ENCODE measurements at places on chromosomes 7 and 10.
A peak's percentile ranks its signal among the peaks of the same experiment; 100 is the strongest.

- DNase-seq = no peak
Observed at GRCh38 chr7:64558323-64558705, 4.6 kb downstream of the ZNF680 start.

DNA sequence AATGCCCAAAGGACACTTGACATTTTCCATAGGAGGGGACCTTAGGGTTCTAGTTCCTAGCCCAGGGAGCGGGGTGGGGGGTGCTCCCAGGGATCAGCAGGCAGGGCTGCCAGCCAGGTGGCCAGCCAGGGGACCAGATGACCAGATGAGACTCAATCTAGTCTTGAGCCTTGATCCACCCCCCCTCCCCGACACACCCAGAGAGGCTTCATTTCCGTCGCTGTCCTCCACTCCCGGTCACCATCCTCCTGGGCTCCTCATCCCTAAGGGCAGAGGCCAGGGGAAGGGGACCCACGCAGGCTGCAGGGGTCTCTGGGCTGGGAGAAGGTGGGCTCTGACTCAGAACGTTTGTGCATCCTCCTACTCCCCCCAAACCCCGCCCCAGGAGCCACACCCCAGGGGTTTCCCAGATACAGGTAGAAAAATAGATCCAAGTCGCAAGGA is 1.0 kb downstream of the STX1A start:
- no peak for DNase-seq

DNA sequence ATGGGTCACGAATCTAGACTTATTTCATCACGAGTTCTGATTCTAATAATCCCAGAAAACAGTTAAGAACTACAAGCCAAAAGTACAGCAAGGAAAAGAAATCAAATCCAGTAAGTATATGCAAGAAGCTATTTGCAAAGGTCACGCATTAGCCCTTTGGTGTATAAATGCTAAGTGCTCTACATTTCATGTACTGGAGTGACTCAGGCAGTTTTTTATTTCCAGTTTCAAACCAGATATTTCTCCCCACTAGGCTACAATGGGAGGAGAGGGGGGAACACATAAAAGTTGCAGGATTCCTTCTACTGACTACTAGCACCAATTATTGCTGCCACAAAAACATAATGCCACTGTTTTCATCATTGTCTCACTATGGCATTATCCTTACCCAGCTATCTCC is 148.0 kb downstream of the NRCAM start:
- no peak for DNase-seq

- DNase-seq = no peak
Observed at GRCh38 chr7:2092279-2092678, 140.5 kb downstream of the MAD1L1 start.

DNA sequence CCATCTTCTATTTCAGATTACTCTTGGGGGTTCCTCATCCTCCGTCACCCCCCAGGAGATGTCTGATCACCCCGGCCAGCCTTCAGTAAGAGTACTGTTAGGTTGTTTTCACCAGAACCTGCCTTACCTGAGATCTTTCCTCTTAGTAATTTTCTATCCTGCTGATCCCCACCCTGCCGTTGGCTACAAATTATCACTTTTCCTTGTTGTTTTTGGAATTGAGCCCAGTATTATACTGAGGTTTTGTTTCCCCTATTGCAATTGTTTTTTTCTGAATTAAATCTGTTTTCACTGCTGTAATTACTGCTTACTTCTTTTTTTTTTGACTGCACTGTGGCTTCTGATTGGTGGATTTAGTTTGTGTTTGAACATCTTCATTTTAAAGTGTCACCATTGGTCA is 14.7 kb downstream of the SPAM1 start:
- peak; percentile 8 for DNase-seq

DNA sequence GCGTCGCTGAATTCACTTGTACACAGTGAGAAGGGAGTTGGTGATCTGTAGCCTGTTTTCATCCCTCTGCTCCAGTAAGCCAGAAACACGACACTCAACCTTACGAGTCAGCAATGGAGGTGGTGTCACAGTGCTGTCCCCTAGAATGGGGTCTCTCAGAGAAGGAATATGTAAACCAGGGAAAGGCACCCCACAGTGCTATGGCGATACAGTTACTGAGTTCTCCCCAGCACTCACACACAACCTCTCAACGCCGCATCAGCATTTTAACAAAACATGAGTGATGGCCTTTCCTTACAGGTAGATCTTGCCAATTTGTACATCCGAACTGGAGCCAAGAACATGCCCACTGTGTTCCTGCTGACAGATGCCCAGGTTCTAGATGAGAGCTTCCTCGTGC is 196.3 kb downstream of the CDCA7L start:
- no peak for DNase-seq

GRCh38 chr10:103652599-103653281 is 159.2 kb downstream of the NEURL1 start:
- DNase-seq = no peak

DNA sequence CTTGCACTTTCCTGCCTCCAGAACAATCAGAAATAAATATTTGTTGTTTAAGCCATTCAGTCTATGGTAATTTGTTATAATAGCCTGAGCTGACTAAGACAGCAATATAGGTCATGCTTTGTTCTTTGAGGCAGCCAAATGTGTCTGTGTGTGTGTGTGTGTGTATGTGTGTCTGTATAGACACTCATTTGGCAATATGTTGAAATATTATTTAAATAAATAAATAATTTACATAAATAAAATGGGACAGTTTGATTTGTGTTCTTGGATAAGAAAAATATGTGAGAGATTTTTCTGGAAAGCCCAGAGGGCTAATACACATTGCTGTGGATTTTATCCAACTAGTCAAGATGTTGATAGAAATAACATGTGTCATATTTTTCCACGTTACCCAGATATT is 140.2 kb downstream of the PTN start:
- DNase-seq = no peak

- no peak for DNase-seq
Observed at GRCh38 chr10:116611153-116611545, 9.6 kb upstream of the PNLIPRP2 start.

GRCh38 chr7:15947754-15948153 is 261.3 kb upstream of the MEOX2 start:
- DNase-seq = no peak

- peak; percentile 29 for DNase-seq
Observed at GRCh38 chr7:17038783-17039170, 157.0 kb upstream of the AGR3 start.

- no peak for DNase-seq
Observed at GRCh38 chr10:98418665-98419468, 3.9 kb upstream of the PYROXD2 start.

- DNase-seq = no peak
Observed at GRCh38 chr7:45582868-45583277, 8.7 kb downstream of the ADCY1 start.

- DNase-seq = peak; percentile 32
Observed at GRCh38 chr7:117600911-117601310, 121.1 kb downstream of the CFTR start.

DNA sequence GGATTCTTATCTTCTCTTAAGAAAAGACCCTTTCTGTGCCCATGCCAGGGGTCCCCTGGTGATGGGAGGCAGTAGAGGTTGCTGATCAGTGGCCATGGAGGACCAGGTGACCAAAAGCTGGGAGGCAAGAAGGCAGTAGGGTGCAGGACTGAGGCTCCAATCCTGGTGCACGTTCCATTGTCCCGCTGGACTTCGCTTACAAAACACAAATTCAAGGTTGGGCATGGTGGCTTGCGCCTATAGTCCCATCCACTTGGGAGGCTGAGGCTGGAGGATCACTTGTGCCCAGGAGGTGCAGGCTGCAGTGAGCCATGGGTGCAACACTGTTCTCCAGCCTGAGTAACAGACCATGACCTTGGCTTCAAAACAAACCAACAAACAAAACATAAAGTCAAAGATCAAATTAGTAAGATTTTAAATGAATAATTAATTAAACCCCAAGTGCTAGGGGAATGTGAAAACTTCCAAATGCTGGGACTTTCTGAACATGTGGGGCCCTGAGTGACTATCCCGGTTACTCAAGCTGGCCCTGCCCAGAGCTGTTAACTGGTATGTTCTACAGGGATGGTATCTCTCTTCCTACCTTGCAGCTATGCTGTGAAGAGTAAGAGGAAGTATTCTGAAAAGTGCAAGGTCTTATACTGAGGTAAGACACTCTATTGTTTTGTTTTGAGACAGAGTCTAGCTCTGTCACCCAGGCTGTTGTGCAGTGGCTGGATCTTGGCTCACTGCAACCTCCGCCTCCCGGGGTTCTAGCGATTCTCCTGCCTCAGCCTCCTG is 97.6 kb downstream of the LYZL2 start:
- peak; percentile 21 for DNase-seq

DNA sequence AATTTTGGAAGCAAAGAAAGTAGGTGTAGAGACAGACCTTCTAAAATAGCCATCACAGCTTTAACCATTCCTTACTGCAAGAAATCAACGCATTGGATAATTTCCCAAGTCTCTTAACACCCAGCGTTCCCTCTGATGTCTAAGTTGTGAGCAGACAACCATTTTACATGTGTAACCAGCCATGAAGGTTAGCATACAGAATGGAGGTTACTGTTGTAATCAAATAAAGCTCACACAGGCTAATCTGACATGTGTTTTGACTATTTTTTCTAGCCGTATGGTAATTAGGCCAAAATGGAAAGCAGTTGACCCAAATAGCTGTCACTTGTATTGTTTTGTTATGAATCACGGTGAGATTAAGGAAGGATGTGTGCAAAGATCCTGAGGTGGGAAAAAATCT is 336.4 kb downstream of the RNLS start:
- DNase-seq = no peak

DNA sequence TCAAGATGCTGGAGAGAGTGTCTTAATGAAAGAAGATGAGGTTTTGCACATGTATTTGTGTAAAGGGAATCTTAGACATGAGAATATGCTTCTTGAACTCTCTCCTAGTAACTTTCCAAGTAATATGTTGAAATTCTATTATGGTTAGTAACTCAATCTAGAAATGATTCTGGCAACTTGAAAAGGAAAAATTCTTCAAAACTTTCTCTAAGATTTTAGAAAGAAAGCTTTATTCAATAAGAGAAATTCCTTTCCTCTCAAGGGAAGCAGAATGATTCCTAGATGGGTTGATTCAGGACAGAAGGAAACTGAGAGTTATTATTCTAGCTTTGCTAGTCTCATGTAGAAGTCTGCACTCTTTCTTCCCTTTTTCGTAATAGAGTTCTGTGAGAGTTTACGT is 364.3 kb upstream of the PLXDC2 start:
- no peak for DNase-seq

GRCh38 chr7:116021237-116021636 is 9.3 kb downstream of the TFEC start:
- no peak for DNase-seq

GRCh38 chr7:66464059-66464458 is 164.6 kb upstream of the KCTD7 start:
- DNase-seq = no peak

- no peak for DNase-seq
Observed at GRCh38 chr7:142908921-142909890, 23.7 kb upstream of the TRPV6 start.

DNA sequence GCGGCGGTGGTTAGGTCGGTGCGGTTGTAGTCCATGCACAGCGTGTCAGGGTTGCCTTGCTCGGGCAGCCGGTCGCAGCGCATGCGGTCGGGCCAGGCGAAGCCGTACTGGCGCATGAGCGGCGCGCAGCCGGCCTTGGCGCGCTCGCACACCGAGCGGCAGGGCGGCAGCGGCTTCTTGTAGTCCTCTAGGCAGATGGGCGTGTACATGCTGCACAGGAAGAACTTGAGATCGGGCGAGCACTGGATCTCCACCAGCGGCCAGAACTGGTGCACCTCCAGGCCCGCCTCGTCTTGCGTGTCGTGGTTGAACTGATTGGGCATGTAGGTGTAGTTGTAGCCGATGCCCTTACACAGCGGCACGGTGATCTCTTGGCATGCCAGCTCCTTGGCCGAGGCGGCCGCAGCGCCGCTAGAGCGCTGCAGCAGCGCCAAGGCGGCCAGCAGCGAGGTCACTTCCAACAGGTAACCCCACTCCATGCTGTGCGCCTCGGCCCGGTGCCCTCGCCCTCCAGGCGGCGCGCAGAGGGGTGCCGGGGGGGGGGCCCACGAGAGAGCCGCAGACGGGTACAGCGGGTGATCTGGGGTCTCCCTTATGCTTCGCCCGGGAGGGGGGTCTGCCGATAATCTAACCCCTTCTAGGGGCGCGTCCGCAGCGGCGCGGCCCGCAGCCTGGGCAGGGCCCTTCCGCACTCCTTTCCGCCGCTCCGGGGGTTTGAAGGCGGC is 983 bp downstream of the FZD8 start:
- DNase-seq = peak; percentile 94

GRCh38 chr10:115092555-115093285 is 445 bp upstream of the ATRNL1 start:
- DNase-seq = peak; percentile 12

DNA sequence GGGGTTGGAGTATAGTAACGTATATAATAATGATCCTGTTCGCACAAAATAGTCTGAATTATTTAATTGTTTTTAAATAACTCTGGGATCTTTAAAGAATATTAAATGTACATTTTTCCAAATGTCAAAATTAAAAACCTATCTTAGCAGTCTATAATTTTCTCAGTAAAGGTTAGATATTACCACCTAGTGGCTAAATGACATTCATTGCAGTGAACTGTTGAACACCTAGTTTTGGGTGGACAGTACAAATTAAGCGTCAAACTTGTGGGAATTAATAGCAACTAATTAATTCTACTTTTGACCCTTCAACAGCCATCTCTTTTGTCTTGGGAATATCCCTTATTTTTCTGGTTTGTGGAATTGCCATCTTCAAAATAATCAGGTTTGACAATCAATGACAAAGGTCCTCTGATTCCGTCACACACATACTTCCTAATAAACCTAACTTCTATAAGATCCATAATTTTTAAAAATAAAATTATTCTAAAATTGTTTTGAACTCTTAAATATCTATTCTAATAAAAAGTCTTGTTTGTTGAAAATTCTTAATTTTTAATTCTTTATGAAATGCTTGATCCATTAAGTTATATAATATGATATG is 165.7 kb downstream of the SEMA3D start:
- DNase-seq = peak; percentile 36

DNA sequence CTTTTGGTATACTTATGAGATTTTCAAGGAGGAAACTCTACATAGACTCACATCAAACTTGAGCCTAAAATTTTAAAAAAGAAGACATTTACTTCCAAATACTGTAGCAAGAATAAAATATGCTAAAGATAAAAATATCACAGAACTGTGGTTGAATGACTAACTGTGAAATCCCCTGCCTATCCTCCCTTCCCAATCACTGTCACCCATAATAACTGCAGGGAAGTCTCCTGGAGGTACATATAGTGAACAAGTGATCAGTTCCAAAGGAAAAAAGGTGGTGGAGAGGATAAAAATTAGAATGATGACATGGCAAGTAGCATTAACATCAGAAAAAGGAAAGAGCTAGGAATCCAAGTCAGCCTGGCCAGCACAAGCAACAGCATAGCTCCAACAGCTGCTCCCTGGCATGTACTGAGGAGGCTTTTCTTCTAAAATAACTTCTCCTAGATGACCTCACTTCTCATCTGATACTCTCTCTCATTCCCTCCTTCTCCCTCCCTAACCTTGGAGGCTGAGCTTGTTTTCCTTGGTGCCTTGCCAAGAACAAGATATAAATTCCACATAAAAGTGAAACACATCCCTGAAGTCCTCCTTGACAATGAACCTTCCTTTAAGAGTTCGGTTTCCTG is 124.0 kb downstream of the IQUB start:
- peak; percentile 33 for DNase-seq
